Central memory CD4-positive, alpha-beta T cell (primary cell): ENCODE measurements at places on chromosomes 5 and 9.

- peak; percentile 58 for DNase-seq
Observed at GRCh38 chr9:74773886-74774479, 113.7 kb downstream of the TRPM6 start.

GRCh38 chr9:101366038-101366756, 18.6 kb downstream of the BAAT start:
- no peak for DNase-seq

DNA sequence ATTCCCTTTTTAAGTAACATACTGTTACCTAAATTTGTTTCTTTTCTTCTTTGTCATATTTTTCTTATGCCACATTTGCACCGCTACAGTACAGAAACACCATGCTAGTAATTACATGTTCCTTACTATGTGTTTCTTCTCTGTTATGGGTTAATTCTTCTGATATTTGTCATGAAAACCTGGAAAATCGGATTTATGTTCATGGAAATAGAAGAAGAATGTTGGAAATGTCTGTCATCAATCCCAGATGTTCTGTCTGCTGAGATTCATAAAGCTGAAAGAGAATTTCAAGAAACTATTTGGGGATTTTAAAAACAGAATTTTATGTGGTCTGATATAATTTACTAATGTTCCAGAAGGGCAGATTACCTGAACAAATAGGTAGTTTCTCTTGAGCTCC, 305.2 kb upstream of the NREP start:
- no peak for DNase-seq

DNA sequence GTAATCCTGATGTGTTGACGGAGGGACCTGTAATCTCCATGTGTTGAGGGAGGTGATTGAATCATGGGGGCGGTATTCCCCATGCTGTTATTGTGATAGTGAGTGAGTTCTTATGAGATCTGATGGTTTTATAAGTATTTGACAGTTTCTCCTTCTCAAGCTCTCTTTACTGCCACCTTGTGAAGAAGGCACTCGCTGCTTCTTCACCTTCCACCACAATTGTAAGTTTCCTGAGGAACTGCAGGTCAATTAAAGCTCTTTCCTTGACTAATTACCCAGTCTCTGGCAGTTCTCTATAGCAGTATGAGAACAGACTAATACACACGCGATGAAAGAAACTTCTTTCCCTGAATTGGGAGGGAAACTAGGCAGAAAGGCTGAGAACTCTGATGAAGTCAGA, 141.1 kb upstream of the RAD23B start:
- DNase-seq = no peak

- no peak for DNase-seq
Observed at GRCh38 chr9:86034863-86035734, 64.3 kb downstream of the GOLM1 start.

GRCh38 chr5:4868140-4868735, 271.9 kb upstream of the ADAMTS16 start:
- DNase-seq = no peak

GRCh38 chr5:178068293-178068692, 45.0 kb upstream of the N4BP3 start:
- no peak for DNase-seq

DNA sequence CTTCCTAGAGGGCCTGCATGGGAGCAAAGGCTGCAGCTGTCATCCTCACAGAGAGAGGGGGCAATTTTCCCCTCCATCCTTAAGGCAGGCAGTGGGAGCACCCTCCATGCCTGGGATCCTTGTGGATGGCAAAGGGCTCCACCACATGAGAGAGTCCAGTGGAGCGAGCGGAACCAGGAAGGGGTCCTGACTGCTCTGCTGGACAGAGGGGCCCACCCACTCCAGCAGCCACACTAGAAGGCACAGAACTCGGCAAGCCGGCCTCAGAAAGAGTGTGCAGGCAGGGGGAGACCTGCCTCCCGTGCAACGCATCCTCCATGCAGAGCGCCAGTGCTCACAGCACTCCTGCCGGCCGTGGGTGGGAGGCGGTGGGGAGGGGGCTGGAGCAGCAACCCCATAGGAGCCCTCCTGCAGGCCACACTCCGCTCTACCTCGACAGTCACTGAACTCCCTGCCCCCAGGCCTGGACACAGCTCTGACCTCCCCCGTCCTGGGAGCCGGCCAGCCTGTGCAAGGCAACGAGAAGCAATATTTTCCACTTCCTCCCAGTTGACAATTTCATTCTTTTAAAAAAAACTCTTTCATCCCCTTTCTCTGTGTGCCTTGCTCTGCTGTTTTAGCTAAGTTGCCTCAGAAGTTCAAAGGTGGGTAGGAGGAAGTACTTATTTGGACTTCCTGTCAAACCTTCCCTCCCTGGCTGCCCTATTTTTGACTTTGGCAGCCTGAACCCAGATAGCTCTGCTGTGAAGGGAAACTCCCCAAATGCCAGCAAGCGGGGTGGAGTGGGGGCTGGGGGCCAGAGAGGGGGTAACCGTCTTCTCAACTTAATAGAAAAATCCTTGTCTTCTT, 5.3 kb upstream of the LCP2 start:
- DNase-seq = peak; percentile 88

GRCh38 chr5:96702503-96703383, 40.6 kb downstream of the CAST start:
- DNase-seq = peak; percentile 81

- no peak for DNase-seq
Observed at GRCh38 chr9:113614843-113615648, 151.5 kb downstream of the RGS3 start.

- DNase-seq = no peak
Observed at GRCh38 chr5:137866541-137867388, 895 bp upstream of the MYOT start.

DNA sequence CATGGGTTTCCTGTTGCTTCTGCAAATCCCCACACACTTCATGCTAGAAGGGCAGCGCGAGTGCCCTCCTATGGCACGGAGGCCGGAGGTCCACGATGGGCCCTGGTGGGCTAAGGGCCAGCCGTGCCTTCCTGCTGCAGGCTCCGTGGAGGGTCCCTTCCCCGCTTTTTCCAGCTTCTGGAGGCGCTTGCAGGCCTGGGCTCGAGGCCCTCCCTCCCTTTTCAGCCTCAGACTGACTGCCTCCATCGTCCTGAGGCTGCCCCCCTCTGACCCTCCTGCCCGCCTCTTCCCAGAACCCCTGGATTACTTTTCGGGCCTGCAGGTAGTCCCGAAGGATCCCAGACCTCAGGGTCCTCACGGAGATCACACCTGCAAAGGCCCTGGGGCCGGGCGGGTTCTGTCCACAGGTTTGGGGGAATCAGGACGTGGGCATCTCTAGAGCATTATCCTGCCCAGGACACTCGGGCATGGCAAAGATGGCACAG, 3.2 kb upstream of the TERT start:
- no peak for DNase-seq

- DNase-seq = no peak
Observed at GRCh38 chr9:28260330-28260729, 687.0 kb upstream of the C9orf72 start.

DNA sequence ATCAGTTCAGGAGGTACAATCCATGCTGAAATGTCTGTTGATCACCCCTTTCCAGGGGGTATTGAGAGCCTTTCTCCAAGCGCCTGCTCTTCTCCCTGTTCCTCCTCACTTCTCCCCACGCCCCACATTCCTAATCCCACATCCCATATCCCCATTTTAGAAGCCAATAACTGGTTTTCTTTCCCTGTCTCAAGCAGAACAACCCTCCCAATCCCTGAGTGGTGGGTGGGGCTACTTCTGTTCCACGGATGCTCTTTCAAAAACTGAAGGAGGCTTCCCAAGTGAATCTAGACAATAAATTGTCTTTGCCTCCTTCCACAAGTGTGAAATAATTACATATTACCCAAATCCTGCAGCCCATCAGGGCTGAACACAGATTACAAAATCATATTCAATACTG, 77.0 kb upstream of the SEMA6A start:
- no peak for DNase-seq

DNA sequence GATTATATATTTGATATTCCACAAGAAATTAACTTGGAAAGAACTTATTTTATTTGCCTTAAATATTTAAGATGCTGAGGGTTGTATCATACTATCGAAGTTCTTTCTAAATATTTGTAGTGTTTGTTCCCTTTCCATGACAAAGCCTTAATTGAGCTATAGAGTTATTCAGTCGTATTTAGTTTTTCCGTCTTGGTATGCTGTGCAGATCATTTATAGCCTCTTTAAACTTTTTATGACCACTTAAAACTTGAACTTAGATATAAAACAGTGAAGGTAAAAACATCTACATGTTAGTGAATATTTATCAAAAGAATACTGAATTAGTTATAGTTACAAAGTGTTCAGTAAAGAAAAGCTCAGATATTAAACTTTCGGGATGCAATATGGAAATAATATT, 74.4 kb downstream of the PARP8 start:
- DNase-seq = no peak

- DNase-seq = no peak
Observed at GRCh38 chr5:79962575-79963222, 28.4 kb downstream of the MTX3 start.

GRCh38 chr9:128565578-128565977, 13.2 kb downstream of the SPTAN1 start:
- DNase-seq = no peak

GRCh38 chr5:20286512-20286911, 298.5 kb upstream of the CDH18 start:
- no peak for DNase-seq

GRCh38 chr9:101383361-101383760, 1.4 kb downstream of the BAAT start:
- DNase-seq = no peak

DNA sequence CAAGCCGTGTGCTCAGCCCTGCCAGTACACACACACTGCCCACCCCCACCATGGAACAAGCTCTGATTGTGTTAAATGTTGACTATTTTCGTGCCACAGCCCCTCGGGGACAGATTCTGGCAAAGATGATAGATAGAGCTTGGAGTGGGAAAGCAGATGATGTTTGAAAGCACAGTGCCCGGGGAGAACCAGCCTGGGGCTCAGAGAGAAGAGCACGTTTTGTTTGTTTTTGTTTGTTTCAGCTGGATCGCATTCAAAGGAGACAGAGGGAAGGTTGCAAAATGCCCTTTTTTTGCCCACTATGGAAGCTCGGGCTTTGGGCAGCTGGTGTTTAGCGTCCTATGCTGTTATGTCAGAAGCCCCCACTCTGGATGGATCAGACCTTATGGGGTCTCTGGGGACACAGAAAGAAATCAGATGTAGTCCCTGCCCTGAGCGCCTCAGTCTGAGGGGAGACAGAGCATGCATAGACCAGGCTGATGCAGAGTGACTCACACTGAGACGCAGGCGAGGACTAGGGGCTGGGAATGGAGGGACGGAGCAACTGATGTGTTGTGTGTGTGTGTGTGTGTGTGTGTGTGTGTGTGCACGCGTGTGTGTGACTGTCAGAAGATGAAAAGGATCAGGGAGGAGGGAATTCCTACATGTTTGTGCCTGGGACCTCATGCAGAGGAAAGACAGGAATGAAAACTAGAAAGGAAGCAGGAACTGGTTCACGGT, 229.7 kb downstream of the MELK start:
- no peak for DNase-seq

DNA sequence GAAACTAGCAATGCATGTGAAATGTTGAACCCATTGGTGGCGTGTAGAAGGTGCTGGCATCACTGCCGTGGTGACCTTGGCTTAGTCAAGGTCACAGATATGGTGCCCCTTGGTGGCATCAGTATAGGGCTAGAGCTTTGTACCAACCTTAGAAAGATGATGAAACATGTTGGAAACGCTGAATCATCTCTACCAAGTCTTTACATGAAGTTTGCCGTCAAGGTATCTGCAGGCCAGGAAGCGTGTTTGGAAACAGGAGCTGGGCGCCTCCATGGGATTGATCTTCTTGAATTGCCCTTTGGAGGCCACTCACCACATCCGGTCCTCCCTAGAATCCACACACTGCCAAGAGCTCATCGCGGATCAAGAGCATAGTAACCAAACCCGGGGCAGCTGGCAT, 16.9 kb upstream of the BOD1 start:
- no peak for DNase-seq

DNA sequence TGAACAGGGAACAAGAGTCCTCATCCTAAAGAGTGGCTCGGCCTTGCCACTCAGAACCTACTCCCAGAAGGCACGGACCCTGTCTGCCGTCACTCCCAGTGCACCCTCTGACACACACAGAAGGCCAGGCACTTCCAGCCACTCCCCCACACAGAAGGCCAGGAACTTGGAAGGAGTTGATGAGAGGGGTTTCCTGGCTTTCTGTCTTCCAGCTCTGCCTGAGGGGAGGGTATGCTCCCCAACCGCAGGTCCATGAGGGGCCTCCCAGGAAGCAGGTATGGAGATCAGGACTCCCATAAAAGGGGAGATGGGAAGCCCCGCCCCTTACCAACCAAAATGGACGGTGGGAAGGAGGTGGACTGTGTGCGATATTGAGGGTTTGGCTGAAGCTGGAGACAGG, 247.6 kb upstream of the IRX4 start:
- no peak for DNase-seq

DNA sequence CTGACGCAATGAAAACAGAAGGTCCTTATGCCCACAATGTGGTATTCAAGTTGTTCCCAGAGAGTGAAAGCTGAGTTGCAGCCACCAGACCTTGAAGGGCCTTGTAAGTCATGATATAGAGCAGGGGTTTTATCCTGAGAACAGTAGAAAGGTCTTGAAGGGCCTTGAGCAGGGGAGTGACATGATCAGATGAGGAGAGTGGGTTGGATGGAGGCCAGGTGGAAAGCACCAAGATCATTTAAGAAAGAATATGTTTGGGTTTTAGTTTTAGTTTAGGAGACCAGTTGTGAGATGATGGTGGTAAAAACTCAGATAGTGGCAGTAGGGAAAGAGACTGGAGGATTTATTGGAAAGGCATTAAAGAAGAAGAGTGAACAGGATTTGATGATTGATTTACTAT, 5.9 kb downstream of the ITGA2 start:
- DNase-seq = no peak

- DNase-seq = no peak
Observed at GRCh38 chr9:84170521-84171141, 169.9 kb downstream of the SLC28A3 start.

DNA sequence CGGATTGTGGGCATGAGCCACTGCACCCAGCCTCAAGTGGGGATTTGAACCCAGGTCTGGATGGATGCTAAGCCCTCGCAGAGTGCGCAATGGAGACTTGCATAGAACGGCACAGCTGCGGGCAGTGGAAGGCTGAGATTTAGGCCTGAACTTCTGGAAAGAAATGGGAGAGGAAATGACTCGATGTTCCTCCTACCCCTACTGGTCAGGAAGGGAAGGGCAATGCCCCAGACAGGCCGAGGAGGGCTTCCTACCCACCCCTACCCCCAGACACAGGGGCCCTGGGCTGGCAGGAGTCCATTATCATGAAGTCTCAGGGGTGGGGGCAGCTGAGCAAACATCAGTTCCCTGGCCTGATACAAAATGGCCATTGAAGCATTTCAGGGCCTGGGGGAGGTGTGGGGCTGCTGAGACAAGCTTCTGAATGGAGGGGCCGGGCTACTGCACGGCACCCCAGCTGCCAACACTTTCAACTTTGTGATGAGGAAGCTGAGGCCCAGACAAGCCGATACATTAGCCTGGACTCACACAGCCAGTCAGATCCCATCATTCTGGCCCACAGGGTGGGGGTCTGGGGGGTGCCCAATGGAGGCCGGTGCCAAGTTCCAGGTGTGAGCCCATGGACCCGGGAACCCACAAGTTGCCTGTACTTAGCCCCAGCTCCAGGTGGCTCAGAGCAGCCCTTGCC, 13.5 kb upstream of the WDR38 start:
- DNase-seq = no peak

- DNase-seq = no peak
Observed at GRCh38 chr9:15349892-15350761, 43.1 kb upstream of the TTC39B start.
